ENCODE measurements at places on chromosomes 7 and 10.

DNA sequence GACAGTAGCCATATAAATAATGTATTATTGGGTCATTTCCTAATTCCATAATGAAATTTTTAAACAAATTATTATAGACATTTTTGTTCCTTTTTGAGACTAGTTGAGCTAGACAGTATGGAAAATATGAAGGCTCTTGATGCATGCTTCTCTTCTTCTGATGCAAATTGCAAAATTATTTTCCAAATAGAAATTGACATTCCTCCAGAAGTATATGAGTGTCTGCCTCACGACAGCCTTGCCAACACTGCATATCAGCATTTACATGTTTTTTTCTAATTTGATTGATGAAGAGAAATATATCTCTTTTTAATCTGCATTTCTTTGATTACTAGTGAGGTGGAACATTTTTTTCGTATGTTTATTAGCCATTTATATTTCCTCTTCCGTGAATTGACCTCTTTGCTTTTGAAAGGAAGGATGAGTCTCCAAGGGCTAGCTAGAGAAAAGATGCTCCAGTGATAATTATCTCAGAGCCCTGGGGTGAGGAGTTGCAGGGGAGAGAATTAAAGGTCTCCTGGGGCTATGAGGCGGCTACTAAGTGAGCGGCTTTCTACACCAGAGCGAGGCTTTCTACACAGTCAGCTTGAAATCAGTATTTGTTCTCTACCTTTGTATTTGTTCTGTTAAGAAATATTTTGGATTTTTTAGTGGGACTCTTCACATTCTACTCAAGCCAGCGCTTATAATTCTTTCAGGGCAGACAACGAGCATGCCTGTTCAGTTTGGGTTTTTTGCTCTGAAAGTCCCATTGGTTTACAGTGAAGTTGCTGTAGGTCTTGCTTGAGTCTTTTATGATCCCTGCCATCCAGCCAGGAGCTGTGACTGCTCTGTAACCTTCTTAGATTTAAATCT, 712.2 kb upstream of the GALNT17 start:
- DNase-seq, result no peak

DNA sequence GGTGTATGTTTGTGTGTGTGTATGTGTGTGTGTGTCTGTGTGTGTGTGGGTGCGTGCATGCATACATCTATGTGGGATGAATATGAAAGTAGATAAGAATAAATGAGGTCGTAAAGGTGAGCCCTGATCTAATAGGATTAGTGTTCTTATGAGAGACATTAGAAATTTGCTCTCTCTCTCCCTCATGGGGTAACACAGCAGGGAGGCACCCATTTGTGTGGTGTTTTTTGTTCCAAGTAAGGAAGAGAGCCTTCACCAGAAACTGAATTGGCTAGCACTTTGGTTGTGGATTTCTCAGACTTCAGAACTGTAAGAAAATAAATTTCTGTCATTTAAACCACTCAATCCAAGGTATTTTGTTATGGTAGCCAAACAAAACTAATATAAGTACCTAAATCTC, 353.7 kb upstream of the CHRM2 start:
- no peak for DNase-seq

DNA sequence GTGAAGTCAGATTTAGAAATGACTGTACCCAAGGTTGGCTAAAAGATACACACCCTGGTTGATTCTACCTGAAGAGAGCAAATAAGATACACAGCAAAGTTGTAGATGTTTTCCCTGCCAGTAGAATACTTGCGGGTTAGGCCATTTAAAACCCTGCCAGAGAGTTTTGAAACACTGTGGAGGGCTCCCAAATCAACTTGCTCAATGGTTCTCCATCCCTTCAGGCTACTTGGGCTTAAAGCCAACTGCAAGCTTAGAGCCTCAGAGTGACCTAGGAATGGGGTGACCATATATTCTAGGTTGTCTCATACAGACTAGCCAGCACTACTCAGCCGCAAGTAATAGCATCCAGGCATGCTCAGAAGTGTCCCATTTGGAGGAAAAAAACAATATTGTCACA, 10.0 kb downstream of the CAV1 start:
- DNase-seq, result no peak

- no peak for DNase-seq
Observed at GRCh38 chr7:106604303-106604924, 56.5 kb downstream of the CCDC71L start.

DNA sequence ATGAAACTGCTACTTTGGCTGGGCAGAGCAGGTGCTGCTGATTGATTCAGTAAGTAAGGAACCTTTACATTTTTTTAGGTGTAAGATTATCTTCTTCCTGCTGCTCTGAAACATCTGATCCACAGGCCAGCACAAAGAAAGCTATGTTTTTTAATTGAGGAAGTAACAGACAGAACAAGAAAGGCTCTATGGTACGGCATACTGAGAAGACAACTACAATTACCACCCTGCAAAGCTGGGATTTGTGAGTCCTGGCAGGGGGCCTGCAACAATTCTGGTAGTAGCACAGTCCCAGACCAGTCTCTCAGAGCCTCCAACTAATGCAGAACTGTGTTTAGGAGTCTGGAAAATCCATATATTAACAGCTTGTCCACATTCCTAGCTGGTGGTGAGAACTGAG, 103.0 kb upstream of the LRRTM3 start:
- DNase-seq, result no peak

All from GM18507 (cell line).